GM12864 (cell line): ENCODE measurements at places on chromosomes 16 and 17.

DNA sequence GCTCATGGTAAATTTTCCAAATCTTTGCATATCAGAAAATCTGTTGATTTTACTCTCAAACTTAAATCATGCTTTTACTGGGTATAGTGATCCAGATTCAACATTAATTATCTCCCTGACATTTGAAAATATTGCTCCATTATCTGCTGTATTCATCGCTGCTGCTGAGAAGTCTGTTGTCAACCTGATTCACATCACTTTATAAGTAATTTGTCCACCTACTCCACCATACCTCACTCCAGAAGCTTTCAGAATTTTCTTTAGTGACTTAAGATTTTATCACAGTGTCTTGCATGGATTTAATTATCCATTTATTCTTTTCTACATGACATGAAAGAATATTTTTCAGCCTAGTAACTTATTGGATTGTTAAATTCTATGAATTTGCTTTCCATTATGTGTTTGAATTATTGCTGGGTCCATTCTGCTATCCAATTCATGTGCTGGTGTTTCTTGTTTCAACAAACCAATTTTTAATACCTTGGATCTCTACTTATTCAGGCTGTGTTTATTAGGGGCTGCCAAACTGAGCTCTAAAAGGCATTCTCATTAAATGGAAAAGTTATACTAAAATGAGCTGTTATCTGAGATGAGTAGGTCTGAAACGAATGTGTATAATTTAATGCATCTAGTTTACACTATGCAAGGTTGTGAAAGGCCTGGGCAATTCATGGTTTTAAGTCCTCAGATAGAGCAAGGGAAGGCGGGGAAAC is 519.3 kb upstream of the CDH11 start:
- no peak for DNase-seq

DNA sequence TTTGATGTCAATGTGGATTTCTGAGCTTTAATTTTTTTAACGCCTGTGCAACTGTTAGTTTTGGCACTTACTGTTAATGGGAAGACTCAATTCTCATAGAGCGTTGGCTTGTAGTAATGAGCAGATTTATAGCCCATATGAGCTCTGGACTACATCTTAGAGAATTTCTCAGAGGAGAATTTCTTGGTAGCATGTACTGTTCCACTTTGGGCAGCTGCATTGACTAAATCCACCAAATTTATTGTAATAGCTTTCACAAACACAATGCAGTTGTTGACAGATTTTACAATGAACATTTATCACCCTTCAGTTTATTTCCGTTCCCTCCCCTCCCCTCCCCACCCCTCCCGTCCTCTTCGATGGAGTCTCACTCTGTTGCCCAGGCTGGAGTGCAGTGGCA is 193.9 kb downstream of the PRKCA start:
- no peak for DNase-seq

- no peak for DNase-seq
Measured at GRCh38 chr16:72427783-72428331, 255.9 kb upstream of the PMFBP1 start.

DNA sequence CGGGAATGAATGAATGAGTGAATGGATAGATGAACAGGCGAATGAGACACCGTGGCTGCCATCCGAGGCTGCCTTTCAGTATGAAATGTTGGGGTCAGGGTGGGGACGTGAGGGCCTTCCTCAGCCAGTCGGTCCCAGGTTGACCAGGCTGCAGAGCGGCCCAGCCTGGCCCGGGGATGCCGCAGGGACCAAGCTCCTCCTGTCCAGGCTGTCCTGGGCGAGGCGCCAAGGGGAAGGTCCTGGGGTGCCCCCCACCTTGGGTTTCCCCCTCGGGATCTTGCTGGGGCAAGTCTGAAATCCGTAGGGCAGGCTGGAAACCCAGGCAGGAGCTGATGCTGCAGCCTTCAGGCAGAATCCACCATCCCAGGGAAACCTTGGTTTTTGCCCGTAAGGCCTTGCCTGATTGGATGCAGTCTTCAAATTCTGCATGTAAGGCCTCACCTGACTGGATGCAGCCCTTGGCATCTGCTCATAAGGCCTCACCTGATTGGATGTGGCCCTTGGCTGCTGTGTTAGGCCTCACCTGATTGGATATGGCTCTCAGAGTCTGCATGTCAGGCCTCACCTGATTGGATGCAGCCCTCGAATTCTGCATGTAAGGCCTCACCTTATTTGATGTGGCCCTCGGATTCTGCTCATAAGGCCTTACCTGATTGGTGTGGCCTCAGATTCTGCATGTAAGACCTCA is 61.7 kb upstream of the ZNF469 start:
- peak; percentile 21 for DNase-seq

DNA sequence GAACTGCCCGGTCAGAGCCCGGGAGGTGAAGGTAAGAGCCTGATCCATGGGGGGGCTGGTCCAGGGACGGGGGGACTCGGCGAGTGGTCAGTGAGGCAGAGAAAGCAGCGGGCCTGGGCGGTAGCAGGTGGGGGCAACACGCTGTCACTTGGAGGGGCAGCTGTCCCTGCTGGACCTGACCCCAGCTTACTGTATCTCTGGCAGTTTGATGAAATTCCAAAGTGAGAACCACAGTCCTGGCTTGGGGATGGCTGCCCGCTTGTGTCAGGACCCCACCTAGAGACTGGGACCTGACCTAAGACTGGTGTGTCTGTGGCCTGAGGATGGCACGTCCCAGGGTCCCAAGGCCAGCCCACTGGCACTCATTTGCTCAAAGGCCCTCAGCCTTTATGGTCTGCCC is 35.1 kb upstream of the KSR1 start:
- no peak for DNase-seq

DNA sequence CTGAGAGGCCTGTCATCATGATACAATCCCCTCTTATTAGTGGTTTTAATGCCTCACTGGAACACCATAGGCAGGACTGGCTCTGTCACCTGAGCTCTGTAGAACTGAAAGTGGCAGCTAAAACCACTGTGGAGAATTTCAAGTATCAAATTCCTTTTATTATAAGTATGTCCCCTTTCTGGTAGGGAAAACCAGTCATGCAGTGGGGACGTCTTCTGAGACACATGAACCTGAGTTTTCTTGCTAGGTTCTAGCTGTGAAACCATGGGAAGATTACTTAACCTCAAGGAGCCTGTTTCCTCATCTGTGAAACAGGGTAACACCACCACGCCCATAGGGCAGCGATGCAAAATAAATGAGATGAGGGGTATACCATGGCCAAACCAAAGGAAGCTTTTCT is 4.7 kb downstream of the VAC14 start:
- no peak for DNase-seq

DNA sequence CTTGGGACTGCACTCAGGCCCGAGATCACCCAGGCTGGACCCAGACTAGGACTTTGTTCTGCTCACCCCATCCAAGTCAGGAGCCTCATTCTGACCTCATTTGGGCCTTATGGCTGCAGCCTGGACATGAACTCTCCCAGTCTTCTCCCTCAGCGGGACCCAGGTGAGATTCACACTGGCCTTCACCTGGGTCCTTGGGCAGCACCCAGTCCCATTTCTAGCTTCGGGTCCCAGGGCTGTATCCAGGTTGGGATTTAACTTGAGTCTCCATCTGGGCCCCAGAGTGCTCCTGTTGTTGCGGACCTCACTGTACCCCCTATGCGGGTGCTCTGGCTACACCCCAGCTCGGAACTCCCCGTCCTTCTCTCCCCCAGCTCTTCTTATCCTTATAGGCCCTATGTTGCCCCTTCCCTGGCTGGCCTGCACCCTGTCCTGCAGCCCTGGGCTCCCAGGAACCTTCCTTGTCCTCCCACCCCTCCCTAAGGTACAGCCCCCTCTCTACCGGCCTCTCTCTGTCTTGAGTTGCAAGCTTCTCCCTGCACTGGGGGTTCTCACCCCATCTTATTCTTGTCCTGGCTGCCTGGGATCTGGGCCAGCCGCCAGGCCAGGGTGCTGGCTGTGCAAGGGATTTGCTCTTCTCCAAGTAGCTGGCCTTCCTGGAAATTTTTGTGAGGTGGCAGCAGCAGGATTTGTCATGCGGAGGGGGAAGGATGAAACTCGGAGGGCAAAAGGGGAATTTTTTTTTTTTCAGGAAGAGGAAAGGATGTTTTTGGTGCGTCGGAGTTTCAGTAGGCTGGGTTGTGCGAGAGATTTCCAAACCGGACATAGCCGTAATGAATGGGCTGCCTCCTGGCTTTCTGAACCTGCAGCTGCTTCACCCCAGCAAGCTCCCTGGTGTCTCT is 904 bp downstream of the MAP2K3 start:
- DNase-seq: no peak

GRCh38 chr17:8366231-8366630 is 10.3 kb downstream of the KRABD2 start:
- DNase-seq: no peak

DNA sequence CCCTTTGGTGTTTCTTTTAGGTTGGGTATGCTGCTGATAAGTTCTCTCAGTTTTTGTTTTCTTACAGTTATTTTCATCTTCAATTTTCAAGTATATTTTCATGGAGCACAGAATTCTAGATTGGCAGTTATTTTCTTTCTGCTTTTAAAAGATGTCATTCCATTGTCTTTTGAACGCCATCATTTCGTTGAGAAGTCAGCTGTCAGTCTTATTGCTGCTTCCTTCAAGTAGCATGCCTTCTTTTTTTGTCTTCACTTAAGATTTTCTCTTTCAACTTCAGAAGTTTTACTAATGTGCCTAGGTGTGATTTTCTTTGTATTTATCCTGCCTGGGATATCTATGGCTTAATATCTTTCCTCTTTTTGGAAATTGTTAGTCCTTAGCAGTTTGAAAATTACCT is 262.2 kb upstream of the PMFBP1 start:
- no peak for DNase-seq

DNA sequence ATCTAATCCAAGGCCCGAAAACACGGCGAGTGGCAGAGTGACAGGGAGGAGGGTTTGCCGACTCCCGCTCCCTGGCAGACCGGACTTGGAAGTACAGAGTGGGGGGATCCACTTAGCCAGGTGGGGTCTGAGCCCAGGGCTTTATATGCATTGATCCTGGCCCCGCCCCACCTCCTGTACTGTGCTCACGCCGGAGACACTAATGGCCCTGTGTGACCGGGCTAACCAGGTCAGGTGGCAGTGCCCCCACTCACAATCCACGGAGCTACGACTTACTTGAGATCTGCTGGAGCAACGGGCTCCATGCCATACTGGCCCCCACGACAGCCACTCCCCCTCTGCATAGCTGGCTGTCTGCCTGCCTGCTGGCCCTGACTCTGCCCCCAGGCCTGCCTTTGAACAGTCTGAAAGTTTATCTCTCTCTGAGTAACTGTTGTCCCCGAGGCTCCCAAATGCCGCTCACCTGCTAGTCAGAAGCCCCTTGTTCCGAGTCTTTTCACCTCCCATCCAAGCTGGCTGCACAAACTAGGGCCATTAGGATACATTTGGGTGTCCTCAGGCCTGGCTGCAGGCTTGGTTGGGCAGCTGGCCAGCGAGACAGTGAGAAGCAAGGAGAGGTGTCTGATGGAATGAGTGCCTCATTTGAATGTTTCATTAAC is 28.0 kb downstream of the CACNA1G start:
- DNase-seq: no peak

- no peak for DNase-seq
Measured at GRCh38 chr17:75176625-75177024, 6.1 kb downstream of the SUMO2 start.

GRCh38 chr17:47697906-47698711 is 4.1 kb downstream of the TBKBP1 start:
- DNase-seq: no peak

GRCh38 chr17:44747566-44747965 is 11.2 kb upstream of the ADAM11 start:
- DNase-seq: no peak

GRCh38 chr17:73551759-73552158 is 92.5 kb downstream of the SDK2 start:
- no peak for DNase-seq

- no peak for DNase-seq
Measured at GRCh38 chr17:83075270-83075880, 4.0 kb upstream of the METRNL start.

DNA sequence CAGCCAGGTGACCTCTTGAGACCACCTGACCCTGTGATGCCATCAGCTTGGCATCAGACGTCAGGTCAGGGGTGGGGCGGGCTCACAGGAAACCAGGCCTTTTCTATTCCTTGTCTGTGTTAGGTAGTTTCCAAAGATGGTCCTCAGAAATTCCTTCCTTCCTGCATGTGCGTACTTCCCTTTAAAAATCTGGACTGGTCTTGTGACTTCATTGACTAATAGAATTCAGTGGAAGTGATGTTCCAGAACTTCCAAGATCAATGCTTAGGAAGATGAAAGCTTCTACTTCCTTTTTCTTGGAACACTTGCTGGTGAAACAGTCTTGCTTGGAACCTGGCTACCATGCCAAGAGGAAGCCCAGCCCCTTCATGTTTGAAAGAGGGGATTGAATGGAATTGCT is 10.0 kb upstream of the N4BP1 start:
- DNase-seq: no peak

- no peak for DNase-seq
Measured at GRCh38 chr17:57674894-57675293, 70.2 kb downstream of the CCDC182 start.

GRCh38 chr17:9241371-9241712 is 220.0 kb downstream of the NTN1 start:
- no peak for DNase-seq

DNA sequence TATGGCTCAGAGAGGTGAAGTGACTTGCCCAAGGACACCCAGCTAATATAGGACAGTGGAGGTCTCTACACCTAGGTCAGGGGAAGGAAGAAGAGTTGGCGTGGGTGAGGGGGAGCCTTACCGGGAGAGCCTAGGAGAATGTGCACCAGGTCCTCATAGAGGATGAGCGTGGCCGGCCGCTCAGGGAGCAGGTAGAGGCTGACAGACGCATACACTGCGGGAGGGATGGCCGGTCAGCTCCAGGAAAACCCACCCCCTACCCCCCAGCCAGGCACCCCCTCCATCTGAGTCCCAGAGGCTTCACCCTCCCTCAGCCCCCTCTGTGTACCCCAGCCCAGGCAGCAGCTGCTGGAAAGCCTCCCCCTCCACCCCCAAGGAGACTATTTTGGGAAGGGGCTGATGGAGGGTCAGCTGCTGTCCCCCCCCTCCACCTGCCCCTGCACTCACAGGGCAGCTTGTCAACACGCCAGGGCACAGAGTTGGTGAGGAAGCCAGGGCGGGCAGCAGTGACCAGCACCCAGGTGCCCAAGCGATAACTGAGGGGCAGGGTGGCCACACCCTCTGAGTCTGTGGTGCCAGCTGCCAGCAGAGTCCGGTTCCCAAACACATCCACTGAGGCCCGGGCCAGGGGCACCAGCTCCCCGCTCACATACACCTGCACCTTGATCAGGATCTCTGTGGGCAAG is 4.1 kb downstream of the FAM171A2 start:
- no peak for DNase-seq
